Cardiac septum (tissue), 1 donor: ENCODE measurements at places on chromosomes 6 and 20.

- DNase-seq, result no peak
Observed at GRCh38 chr6:127291495-127291894, 24.8 kb downstream of the RNF146 start.

GRCh38 chr6:144063744-144064401, 31.5 kb downstream of the SF3B5 start:
- DNase-seq, result peak; percentile 97

DNA sequence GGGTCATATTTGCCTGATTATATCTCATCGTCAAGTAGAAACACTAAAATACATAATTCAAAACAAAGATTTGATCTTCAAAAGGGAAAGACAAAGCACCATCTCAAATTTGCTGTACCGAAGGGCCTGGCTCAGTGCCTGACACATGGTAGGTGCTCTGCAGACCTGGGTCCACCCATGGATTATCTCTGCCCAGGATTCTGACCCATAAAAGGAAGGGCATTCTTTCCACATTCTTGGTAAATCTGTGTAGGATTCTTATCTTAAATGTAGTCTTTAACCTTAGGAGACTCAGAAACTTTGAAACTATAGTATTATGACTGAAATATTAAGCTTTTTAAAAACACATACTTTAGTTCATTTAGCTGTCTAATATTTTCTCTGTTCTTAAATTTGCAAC, 274.1 kb upstream of the FLRT3 start:
- DNase-seq, result no peak

DNA sequence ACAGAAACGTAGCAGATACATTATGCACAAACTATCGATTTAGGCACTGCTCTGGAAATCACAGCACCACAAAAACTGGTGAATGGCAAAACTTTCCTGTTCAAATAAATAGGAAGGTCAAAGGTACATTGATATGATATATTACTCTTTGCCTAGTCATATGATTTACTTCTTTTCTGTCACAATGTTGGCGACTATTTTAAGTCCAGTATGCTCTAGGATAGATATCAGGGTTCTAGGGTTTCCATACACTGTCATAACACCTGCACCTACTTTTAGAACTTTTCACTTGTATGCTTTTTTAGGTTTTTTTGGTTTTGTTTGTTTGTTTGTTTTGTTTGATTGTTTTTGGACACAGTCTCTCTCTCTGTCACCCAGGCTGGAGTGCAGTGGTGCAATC, 25.0 kb downstream of the KHDC1L start:
- DNase-seq, result no peak

GRCh38 chr6:86017236-86017635, 374.6 kb upstream of the SYNCRIP start:
- no peak for DNase-seq

GRCh38 chr20:43442282-43442880, 15.3 kb upstream of the SRSF6 start:
- DNase-seq, result no peak

DNA sequence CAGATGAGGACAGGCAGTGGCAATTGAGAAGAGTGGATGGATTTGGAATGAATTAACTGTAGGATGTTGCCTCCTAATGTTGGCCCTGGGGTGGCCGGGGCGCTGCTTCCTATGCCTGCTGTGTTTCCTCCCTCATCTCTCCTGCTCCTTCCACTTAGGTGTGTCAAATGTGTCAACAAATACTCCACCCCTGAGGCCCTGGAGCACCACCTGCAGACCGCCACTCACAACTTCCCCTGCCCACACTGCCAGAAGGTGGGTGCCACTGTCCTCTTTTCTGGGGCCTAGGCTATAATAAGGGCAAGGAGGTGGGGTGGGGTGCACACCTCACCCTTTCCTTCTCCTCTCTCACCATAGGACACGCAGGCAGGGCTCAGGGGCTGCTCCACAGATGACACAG, 30.0 kb upstream of the CHMP4B start:
- DNase-seq, result no peak

GRCh38 chr6:169398342-169399105, 144.9 kb upstream of the THBS2 start:
- no peak for DNase-seq

GRCh38 chr6:100473182-100473581, 8.5 kb upstream of the SIM1 start:
- no peak for DNase-seq

- no peak for DNase-seq
Observed at GRCh38 chr6:158849899-158850806, 31.0 kb upstream of the EZR start.

GRCh38 chr6:113968472-113968871, 2.5 kb downstream of the HDAC2 start:
- no peak for DNase-seq

GRCh38 chr20:32672394-32672981, 1.3 kb downstream of the C20orf203 start:
- DNase-seq, result no peak

DNA sequence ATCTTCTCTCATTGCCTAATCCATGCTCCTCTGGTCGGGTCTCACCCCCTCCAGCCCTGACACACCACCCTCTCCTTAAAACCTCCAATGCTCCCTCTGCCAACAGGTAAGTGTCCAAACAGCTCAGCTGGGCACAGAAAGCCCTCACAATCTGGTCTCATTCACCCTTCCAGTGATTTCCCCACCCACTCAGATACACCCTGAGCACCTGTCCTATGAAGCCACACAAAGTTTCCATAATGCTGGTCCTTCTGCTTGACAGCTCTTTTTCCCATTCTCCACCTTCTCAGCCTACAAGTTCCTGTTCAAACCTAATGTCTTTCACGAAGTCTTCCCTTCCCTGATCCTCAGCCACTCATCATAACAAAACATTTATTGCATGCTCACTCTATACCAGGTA, 70.1 kb upstream of the MRPS10 start:
- no peak for DNase-seq

DNA sequence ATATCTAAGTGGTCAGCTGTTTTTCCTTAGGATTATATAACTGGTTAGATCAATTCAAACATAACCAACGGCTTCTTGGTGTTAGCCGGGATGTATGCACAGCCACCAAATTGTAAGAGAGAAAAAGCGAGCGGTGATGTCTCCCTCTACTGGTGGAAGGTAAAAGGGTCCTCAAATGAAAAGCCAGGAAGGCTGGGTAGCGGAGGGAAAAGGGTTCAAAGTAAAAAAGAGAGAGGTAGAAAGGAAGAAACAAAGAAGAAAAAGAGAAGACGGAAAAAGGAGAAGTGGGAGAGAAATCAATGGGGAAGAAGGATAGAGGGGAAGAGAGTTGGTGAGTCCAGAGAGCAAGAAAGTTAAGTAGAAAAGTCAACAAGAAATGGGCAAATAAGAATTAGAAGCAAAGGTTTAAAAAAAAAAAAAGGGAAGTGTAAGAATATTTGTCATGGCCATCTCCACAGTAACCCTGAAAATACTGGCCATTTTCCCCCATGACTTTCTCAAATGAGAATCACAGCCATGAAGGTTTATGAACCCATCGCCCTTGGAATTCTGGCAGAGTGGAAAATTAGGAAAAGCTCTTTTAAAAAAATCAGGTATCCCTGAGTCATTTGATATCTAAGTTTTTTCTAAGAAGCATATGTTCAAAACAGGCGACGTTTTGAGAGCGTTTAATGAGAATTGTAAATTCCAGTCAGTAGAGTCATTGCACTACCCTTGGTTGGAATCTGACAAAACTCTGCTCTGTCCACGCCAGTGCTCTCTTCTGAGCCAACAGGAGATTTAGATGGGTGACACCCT, 155.6 kb upstream of the SNX9 start:
- DNase-seq, result peak; percentile 38

GRCh38 chr6:20251525-20251924, 39.3 kb upstream of the MBOAT1 start:
- no peak for DNase-seq

GRCh38 chr6:108730635-108731515, 117.3 kb upstream of the ARMC2 start:
- DNase-seq, result no peak

DNA sequence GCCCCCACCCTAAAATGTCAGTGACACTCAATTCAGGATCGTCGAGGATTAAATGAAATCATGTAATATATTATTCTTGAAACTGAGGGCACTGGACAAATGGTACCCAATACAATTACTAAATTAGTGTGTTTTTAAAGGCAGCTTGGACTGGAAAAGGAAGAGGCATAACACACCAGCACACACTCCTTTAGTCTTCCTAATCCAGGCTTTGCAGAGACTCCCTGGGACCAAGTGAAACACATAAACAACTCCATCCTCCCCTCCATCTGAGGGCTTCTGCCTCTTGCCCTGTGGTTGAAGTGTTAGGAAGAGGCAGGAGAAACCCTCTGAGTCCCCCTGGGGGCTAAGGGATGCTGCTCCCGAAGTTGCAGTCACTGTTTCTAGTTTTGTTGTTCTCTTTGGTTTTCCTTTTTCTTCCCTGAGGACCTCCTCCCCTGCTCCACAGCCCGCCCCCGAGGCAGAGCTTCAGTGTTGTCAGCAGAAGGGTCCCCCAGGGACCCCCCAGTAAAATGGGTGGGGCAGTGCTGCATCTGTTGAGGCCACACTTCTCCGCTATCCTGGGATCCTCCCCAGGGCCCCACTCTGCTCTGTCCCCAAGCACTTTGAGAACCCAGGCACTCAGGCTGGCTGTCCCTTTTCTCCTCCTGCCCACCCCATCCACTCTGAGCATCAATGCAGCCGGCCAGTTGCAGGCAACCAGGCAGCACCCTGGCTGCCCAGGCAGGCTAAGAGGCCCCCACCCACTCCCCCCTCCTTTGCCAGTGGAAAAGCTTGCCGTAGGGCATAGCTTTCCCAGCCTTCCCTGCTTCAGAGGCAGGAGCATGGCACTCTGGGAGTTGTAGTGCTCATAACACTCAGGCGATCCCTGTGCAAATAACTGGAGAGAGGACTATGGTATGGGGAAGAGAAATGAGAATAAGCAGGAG, 5.9 kb downstream of the TMEM63B start:
- DNase-seq, result no peak

- DNase-seq, result no peak
Observed at GRCh38 chr6:31304683-31305082, 32.8 kb upstream of the HLA-C start.

GRCh38 chr20:60993433-60994044, 258.5 kb upstream of the CDH4 start:
- DNase-seq, result no peak
